ENCODE measurements at places on chromosomes 7 and 10. TPM values are rescaled to one million over a fixed set of nuclear protein-coding genes. Genes with fewer than 3 reads are reported as not detected.

GRCh38 chr10:126673565-126673964 lies 3.1 kb upstream of the C10orf90 start:
- no peak overlapping the region for H3K27ac ChIP-seq
- H3K27me3 ChIP-seq = no peaks in the 10 kb centered on the region
- DNase-seq = no peak
- no peak overlapping the region for H3K4me3 ChIP-seq

DNA sequence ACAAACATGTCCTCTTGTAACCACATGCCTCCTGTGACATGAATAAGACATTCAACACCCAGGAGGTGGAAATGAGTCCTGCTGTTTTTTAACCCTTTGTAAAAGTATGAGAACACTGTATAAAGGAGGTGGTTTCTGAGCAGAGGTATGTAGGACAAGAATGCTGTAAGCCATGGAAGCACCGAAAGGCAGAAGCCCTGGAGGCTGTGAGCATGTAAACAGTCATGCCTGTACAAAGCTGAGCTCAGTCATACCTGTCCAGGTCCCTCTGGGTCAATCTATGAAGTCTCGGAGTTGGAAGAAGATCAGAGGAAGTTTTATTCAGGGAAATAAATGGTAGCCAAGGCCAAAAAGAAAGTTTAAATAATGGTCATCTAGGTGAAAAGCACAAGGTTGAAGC lies 34.7 kb upstream of the XPNPEP1 start:
- no peak overlapping the region for H3K27ac ChIP-seq
- no peaks in the 10 kb centered on the region for H3K27me3 ChIP-seq
- no peak overlapping the region for H3K4me3 ChIP-seq

The OR2A42 gene
- total RNA-seq = not detected

GRCh38 chr10:109893386-109893785 lies 29.9 kb downstream of the XPNPEP1 start:
- H3K4me3 ChIP-seq = no peak overlapping the region
- H3K27me3 ChIP-seq = no peaks in the 10 kb centered on the region
- DNase-seq = no peak
- H3K4me1 ChIP-seq = peaks cover 72% of the 10 kb centered on the region

The ZCCHC24 gene
- 33.2 TPM for total RNA-seq

The GBX1 gene
- not detected for total RNA-seq

DNA sequence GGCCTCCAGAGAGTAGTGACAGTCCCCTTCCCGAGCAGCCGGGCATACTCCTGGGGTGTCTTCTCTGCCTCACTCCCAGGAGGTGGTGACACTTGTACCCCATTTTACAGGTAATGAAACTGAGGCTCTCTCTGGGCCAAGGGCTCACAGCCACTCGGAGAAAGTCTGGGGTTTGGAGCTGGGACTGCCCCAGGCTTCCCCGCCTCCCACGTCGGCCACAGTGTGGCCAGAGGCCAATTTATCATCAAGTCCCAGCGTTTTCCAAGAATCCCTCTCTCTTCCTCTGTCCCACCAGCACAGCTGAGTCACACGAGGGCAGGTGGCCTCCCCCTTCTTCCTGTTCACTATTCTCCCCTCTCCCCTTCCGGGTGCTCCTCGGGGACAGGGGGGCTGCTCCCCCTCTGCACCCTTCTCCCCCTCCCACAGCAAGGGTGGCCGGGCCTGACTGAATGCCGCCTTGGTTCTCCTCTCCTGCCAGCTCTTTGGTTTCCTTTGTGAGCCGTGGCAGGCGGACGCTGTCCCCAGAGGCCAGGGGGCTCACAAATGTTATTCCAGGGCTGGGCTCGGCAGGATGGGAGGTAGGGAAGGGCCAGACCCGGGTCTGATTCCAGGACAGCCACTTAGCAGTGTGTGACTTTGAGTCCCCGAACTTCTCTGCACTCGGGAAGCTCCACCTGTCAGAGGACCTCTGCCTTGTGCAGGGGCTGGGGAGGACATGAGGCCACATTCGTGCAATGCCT lies 17.7 kb downstream of the CLIP2 start:
- peak overlapping the region; percentile 42 for H3K4me3 ChIP-seq
- DNase-seq = peak; percentile 60
- peaks cover 12% of the 10 kb centered on the region for H3K36me3 ChIP-seq
- peaks cover 3% of the 10 kb centered on the region for H3K27me3 ChIP-seq
- peak overlapping the region; percentile 70 for H3K27ac ChIP-seq

Measured in HFFc6 (cell line).